Left lung (tissue), 14 donors: ENCODE measurements at places on chromosomes 2 and 18. TPM values are rescaled to one million over a fixed set of nuclear protein-coding genes. Genes with fewer than 3 reads are reported as not detected.

The MFSD6 gene
- total RNA-seq, result 46.6 TPM

The SDC1 gene
- total RNA-seq, result 278 TPM

The CCDC74B gene
- total RNA-seq, result 1.1 TPM

The LHCGR gene
- 0.13 TPM for total RNA-seq

The STAT4 gene
- 4.5 TPM for total RNA-seq

The KIF1A gene
- total RNA-seq, result 0.42 TPM

The SPP2 gene
- total RNA-seq, result not detected

The GAREM2 gene
- total RNA-seq, result 2.4 TPM

The LYG2 gene
- total RNA-seq, result not detected

The XIRP2 gene
- total RNA-seq, result 0.23 TPM

The CIB4 gene
- not detected for total RNA-seq

The SGPP2 gene
- total RNA-seq, result 31.2 TPM

The EPB41L3 gene
- total RNA-seq, result 79.7 TPM

The CD8A gene
- 9.1 TPM for total RNA-seq

The GPR35 gene
- total RNA-seq, result 1.1 TPM

The SRBD1 gene
- total RNA-seq, result 18.2 TPM

The MEIS1 gene
- total RNA-seq, result 57.6 TPM
